ENCODE measurements at places on chromosomes 7 and 10. TPM values are rescaled to one million over a fixed set of nuclear protein-coding genes. Genes with fewer than 3 reads are reported as not detected.

DNA sequence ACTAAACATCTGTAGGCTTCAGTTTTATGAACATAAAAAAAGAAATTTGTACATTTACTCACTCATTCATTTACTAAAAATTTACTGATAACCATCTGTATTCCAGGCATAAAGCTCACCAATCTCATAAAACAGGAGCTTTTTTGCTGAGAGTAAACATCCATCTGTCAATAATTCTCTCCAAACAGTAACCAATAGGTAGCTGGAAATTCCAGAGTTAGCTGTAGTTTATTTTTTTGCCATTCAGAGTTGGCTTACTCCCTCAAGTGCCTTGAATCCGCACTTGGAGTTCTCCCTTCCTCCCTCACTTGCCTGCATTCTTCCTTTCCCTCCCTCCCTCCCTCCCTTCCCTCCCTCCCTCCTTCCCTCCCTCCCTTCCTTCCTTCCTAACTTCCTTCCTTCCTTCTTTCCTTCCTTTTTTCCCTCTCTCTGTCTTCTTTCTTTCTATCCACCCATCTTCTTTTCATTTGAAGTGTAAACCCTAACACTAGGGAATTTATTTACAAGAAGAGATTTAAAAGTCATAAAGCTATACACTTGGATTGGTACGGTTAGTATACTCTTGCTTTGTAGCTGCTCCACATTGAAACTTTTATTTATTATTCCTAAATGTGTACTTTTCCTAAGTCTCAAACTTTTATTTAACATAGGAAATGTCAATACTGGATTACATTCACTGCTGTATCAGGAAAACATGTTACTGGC is 44.6 kb upstream of the BICC1 start:
- no peak for ATAC-seq

JAKMIP3 gene
- total RNA-seq: 0.19 TPM

METTL2B gene
- 26.8 TPM for total RNA-seq

DLX5 gene
- total RNA-seq: 1.9 TPM

OR13A1 gene
- total RNA-seq: 0.22 TPM

KAZALD1 gene
- 47.5 TPM for total RNA-seq

ANK3 gene
- total RNA-seq: 15.8 TPM

DNA sequence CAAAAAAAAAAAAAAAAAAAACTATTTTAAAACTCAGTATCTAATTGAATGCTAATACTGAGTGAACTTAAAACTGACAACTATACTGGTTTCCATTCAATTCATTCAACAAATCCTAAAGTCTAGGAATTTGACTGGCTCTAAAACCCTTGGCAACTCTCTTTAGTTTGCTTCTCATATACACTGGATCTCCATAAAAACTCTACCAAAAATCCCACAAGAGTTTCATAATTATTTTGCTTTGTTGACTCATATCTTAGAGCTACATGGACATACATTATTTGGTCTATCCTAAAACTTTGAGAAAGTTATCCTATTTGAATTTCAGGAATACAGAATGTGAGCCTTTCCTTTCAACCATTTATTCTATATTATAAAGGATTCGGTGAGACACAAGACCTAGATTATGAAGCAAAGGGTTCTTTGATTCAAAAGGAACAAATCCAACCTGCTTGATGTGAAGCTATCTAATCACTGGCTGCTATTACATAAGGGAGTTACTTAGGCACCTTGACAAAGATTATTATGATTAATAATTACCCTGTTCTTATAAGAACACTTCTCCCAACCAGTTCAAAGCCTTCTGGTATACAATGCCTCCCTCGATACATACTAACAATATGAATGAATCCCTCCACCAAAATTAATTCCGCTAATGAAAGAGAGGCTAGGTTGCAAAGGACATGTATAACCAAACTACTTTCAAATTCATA is 15.8 kb upstream of the KMT2E start:
- ATAC-seq: no peak

GRCh38 chr7:22333680-22334141 is 23.2 kb downstream of the RAPGEF5 start:
- no peak for ATAC-seq

DNA sequence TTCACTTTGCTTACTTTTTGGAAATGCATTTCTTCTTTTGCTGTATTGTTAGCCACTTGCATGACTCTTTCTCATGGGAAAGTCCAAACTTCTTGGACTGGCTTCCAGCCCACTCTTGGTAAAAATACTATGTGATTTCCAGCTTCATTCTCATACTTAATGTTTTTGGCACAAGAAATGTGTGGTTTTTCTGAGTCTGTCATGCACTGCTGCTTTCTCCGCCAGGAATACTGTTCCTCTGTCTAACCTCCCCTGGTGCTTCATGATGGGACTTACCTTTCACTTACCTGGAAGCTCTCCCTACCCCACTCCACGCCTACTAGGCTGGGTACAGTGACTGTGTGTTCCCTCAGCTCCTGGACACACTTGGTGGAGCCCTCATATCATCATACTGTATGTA is 18.7 kb downstream of the MGAM2 start:
- no peak for ATAC-seq

DNA sequence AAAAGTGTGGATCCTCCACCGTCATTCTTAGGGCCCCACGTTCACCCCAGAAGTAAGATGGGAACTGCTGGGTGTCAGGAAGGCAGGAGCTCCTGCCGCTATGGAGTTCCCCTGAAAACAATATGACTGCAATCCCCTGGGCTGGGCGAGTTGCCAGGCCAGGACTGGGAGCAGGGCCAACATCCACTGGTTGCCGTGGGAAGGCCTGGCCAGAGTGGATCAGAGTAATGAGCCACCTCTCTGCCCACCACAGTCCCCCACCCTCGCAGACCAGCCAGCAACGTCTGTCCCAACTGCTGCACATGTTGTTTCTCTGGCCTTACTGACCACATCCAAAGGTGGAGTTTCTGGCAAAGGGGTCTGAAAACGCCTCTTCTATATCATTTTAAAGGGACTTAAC is 86.6 kb downstream of the STRA8 start:
- peak; percentile 70 for ATAC-seq

PLA2G12B gene
- total RNA-seq: not detected

TFEC gene
- 0.39 TPM for total RNA-seq

- no peak for ATAC-seq
These were observed 15.3 kb upstream of the AKR1C1 start for GRCh38 chr10:4947635-4948596.

GRCh38 chr7:74606101-74606908 is 51.2 kb upstream of the GTF2I start:
- ATAC-seq: peak; percentile 70

GRCh38 chr7:158279539-158280447 is 307.8 kb downstream of the PTPRN2 start:
- ATAC-seq: no peak
